ENCODE measurements at places on chromosomes 4 and X.

DNA sequence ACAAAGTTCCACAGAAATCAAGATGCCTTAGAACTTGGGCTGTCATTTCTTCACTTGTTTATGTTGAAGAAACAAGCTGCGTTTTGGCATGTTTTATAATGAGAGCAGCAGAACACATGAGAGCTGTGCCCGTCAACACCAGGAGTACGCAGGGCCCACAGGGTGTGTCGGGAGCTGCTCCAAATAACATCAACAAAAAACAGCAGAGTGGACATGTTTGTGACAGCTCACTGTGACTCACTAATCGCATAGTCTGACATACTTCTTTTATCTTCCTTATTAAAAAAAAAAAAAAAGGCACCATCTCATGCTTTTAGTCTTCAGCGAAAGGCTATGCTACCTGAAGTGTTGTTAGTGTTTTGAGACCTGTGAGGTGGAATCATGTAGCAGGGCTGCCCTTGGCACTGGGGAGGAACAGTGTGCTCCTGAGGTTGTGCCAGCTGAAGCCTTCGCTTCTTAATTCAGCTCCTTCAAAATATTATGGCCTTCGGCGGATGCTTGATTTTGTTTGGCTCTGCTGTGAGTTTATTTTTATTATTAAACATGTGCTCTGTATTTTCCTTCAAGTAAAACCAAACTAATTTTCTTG lies 32.8 kb downstream of the FHDC1 start:
- no peak for DNase-seq

- no peak for DNase-seq
Measured at GRCh38 chrX:42366181-42366580, 411.8 kb downstream of the PPP1R2C start.

DNA sequence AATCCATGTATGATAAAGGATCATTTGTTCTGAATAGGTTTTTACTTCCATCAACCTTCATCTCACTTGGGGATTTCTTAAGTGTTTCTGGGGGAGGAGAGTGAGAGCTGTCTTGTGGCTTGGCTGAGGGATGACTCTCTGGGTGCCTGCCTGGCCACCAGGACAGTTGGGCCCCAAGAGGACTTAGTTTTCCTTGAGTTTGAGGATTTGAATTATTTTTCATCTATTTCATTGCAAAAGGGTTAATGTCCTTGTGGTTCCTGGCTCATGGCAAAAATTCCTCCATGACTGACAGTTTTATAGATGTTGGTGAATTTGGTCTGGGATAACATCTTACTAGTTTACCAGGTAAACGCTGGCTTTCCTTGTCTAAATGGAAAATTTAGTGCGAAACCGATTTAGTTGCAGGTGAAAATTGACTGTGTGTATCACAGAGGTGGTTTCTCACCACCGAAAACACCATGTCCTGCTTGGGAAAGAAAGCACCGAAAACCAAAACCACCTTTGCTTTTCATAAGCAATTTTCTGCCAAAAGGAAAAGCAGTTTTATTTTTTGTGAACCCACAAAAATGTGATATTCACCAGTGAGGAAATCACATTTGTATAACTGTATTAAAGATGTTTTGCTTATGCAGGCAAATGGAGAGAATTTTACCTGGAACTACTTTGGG lies 331.3 kb upstream of the SFRP2 start:
- no peak for DNase-seq

- DNase-seq, result no peak
Measured at GRCh38 chr4:185213877-185214276, 4.5 kb downstream of the SNX25 start.

GRCh38 chrX:123731987-123732669 lies 724 bp downstream of the THOC2 start:
- peak; percentile 2 for DNase-seq

GRCh38 chrX:41332408-41333002 lies 1.5 kb upstream of the DDX3X start:
- no peak for DNase-seq

DNA sequence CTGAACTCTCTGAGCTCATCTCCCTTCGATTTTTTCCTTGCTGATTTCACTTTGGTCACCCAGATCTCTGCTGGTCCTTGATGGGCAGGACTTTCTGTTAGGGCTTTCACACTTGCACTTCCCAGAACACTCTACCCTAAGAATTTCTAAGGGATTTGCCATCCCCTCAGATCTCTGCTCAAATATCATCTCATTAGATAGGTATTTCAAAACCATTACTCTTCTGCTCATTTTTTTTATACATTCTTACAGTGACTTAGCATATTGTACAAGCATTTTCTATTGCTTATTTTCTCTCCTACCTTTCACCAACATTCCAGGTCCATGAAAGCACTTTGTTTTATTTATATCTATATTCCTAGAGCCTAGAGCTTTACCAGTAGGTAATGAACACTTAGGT lies 913.3 kb downstream of the PDHA2 start:
- no peak for DNase-seq

DNA sequence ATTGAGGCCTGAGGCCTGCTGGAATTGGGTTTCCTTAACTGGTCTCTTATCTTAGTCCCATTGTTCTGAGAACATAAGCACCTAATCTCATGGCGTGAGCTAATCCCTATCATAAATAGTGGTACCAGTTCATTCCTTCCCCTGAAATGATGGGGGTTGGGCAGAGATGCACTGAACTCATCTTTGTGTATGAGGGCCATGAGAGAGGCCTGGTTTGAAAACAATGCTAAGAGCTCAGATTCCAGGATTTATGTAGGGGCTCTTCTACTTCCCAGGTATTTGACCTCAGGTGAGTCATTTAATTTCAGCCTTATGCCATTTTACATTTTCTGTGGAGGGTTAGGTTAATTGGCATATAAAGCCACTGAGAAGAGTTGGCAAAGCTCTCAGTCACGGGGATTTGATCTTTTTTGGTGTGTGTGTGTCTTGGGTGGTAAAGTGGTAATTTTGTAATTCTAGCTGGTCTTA lies 4.4 kb downstream of the RBM3 start:
- DNase-seq, result no peak

DNA sequence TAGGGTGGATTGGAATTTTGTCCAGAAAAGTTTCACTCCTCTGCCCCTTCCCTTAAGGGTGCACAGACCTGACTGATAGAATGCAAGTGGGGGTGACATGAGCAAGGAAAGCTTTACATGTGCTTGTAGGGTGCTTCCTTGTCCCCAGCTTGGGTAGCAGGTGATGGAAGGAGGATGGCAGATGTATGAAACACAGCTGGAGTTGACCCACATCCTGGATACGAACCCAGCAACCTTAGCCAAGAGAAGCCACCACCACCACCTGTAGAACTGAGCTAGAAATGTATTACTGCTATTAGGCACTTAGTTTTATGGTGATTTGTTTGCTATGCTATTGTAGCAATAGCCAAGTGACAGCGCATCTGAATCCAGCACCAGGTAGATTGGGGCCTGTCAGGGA lies 227.4 kb downstream of the HS3ST1 start:
- DNase-seq, result no peak

DNA sequence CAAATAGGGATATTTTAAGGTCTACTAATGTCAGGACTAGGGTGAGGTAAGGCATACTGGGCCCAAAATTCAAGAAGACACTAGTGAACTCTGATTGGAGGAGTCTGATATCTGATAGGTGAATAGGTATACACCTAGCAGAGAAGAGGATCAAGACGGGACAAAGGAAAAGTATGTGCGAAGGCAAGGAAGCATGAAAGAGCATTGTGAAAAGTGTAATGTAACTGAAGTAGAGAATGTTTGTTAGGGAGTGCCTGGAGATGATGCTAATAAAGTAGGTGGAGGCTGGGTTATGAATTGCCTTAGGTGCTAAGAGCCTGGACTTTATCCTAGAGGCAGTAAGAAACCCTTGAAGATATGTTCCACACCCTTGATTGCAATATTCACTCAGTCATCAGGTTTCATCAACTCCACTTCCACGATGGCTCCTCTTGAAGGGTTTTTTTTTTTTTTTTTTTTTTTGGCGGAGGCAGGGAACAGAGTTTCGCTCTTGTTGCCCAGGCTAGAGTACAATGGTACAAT lies 49.9 kb upstream of the XIAP start:
- no peak for DNase-seq

GRCh38 chr4:80462621-80463091 lies 127.1 kb downstream of the CFAP299 start:
- DNase-seq, result no peak

GRCh38 chrX:21907260-21907659 lies 33.2 kb upstream of the SMS start:
- no peak for DNase-seq

- no peak for DNase-seq
Measured at GRCh38 chr4:92305878-92306520, 2.2 kb downstream of the GRID2 start.

- DNase-seq, result no peak
Measured at GRCh38 chr4:184980261-184980660, 38.0 kb upstream of the HELT start.

DNA sequence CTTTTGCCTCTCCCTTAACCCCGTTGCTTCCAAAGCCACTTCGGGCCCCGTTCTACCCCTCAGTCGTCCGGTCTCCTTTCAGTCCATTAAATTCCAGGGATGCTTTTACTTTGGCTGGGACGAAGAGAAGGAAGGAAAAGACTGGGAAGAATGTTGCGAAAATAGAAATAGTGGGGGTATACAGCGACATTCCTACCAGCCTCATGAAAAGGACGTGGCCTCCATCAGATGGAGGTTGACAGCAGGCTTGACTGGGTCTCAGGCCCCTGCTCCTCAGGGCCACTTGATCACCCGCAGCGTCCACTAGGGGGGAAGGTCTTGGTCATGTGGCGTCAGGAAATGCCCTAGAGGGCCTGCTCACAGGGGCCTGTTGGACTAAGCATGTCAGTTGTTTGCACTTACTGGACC lies 657 bp upstream of the ANKRD50 start:
- DNase-seq, result no peak

GRCh38 chr4:83574247-83574646 lies 38.3 kb downstream of the GPAT3 start:
- DNase-seq, result no peak

GRCh38 chrX:39969819-39970504 lies 127.8 kb downstream of the BCOR start:
- DNase-seq, result no peak

- peak; percentile 56 for DNase-seq
Measured at GRCh38 chr4:2290974-2291704, 29.2 kb upstream of the MXD4 start.

- no peak for DNase-seq
Measured at GRCh38 chr4:168666531-168666930, 169.7 kb downstream of the PALLD start.

GRCh38 chr4:14879683-14880082 lies 122.6 kb upstream of the CPEB2 start:
- DNase-seq, result no peak

GRCh38 chr4:88451205-88451604 lies 5.7 kb upstream of the HERC5 start:
- no peak for DNase-seq

DNA sequence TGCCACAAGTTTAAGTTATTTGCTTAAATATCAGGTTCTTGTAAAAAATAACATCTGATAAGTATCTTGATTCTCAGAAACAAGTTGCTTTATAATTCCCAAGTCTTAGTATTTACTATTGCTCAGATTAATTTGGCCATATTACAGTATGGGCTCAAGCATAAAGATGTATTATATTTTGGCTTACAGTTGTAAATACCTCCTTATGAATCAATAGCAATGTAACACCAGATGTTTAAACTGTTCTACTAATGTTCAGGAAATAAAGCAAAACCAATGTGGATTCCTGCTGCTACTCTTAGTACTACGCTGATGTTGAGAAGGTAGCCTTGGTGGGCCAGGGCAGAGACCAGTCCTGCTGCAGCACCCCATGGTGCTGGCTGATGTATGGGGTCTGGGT lies 102.7 kb downstream of the MGST2 start:
- no peak for DNase-seq

- DNase-seq, result no peak
Measured at GRCh38 chr4:139933104-139933503, 220.9 kb downstream of the MAML3 start.

GRCh38 chrX:106450405-106450804 lies 161.4 kb upstream of the RADX start:
- DNase-seq, result no peak

DNA sequence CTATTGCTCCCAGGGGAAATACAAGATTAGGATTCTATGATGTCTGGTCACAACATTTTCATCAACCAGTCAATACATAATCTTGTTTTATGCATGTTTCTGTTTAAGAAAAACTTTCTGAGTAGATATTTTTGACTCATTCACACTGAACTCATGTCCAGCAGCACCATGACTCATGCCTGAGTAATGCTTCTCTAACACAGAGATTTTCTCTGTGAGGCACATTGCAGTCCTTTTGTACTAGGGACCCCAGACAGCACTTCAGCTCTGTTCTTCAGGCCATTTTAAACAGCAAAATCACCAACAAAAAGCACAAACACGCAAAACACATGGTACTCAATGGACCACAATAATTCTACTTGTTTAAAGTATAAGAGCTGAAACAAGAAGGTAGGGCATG lies 83.6 kb downstream of the MXRA5 start:
- DNase-seq, result no peak

- DNase-seq, result no peak
Measured at GRCh38 chr4:117425636-117426035, 340.3 kb upstream of the TRAM1L1 start.

DNA sequence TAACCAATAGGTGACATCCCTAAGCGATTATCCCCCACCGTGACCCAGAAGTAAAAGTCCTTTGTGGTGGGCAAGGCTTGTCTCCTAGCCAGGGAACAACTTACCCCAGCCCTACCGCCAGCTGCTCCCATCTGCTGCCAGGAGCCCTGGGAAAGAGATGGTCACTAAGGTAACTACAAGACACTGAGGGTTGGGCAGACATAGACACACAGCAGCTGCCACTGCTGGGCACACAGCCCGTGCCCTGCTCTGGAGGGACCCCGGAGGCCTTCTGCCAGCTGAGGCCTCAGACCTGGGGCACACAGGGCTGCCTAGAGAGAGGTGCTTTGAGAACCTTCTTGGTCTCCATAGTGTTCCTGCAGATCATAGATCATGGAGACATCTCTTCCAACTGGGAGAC lies 53.0 kb upstream of the PROM1 start:
- no peak for DNase-seq

- no peak for DNase-seq
Measured at GRCh38 chr4:119841361-119841760, 212.8 kb upstream of the PDE5A start.

- no peak for DNase-seq
Measured at GRCh38 chr4:134201216-134202161, at the start of gene PABPC4L. TSS of gene PABPC4L (minus strand) at chr4:134201789. CDS start at chr4:134201019, 770 bp downstream.

- DNase-seq, result no peak
Measured at GRCh38 chr4:77037736-77038135, 38.1 kb downstream of the CCNI start.

DNA sequence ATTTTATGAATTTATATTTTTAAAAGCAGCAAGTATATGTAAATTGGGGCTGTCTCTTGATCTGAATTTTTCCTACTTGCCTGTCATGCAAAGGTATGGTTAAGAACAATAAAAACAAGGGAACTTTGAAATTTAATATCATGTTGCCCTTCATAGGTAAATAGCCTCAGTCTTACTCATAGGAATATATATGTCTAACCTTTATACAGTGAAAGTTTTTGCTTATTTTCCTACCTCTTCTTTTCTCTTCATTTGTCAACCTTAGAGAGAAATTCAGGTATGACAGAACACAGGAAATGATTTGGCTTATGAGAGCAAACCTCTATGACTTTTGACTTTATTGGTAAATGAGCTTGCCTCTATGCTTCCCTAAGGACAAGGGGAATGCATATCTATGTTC lies 716.0 kb downstream of the CENPC start:
- DNase-seq, result no peak
